CD4-positive, alpha-beta T cell treated with Interleukin-4 for 1 hour (primary cell): ENCODE measurements at places on chromosomes 16 and 17.

DNA sequence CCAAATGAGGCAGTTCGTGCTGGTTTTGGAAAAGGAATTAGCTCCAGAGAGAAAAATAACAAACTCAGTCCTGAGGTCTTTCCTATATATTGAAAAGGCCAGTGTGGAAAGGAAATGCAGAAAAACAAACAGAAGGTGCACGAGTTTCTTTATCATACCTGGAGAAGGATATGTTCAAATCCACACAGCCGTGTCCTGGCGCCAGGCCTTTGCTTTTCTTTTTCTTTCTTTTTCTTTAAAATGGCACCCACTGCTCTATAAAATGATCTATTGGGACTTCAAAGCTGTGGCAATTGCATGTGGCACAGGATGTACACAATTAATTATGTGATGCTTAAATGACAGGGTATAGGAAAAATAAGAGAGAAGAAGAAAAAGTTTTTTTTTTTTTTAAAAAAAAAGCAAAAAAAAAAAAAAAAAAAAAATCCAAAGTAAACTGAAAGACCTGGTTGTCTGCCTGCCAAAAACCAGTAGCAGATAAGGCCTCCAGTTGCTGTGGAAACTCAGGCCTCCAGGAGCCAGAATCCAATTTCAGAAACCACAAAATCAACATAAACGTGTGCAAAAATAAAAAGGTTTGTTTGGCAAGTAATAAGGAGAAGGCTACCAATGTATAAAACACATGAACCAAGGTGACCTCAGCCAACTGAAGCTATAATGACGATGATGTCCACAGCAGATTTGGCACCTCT, 957.6 kb upstream of the SOX9 start:
- no peak for DNase-seq

- no peak for DNase-seq
These were observed 84.6 kb downstream of the NT5M start for GRCh38 chr17:17387498-17388362.

- no peak for DNase-seq
These were observed 841 bp upstream of the IGFALS start for GRCh38 chr16:1794221-1794871.

GRCh38 chr16:89974870-89975269, 26.3 kb downstream of the DEF8 start:
- DNase-seq: no peak

GRCh38 chr16:34648-34987, 18.8 kb downstream of the POLR3K start:
- DNase-seq: no peak

DNA sequence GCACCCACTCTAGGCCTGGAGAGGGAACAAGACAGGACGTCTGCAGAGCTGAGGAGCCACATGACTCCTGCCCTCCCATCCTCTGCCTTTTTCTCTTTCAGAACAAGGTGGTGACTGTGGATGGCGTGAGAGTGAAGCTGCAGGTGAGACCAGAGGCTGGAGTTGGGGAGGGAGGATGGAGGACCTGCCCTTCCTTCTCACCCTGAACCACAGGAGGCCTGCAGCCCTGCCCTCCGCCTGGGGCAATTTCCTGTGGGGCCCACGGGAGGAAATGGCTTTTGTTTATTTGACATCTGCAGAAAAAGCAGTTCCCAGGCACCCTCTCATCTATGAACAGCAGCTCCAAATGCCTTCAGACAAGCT, 5.1 kb downstream of the RAB37 start:
- peak; percentile 66 for DNase-seq

- no peak for DNase-seq
These were observed 112.4 kb downstream of the IRX3 start for GRCh38 chr16:54174201-54174600.

GRCh38 chr16:82716361-82716855, 89.6 kb downstream of the CDH13 start:
- no peak for DNase-seq

GRCh38 chr17:2897605-2898004, 101.4 kb downstream of the RAP1GAP2 start:
- DNase-seq: no peak

DNA sequence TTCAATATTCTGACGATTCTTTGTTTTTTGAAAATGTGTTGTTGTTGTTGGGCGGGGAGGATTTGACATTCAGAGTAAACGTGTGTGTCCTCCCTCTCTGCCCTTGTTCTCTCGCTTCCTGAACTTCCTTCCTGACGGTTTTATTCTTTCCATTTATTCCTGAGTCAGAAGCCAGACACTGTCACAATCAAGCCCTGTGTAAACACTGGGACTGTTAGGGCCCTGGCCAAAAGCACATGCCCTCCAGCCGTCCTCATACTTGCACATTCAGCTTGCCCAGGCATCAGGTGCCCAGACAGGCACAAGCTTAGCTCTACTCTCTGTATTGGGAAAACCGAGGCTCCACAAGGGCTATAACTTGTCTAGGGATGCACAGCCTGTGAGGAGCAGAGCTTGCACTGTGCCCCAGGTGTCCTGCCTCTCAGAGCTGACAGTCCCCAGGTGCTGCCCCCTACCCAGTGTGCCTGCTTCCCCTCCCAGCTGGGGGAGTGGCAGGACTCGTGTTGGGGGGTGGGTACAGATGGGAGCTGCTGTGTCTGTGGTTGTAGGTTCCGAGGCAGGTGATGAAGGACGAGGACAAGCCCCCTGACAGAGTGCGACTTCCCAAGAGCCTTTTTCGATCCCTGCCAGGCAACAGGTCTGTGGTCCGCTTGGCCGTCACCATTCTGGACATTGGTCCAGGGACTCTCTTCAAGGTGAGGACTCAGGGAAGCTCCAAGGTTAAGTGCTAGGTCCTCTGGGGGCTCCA, 9.7 kb downstream of the ADGRG3 start:
- DNase-seq: no peak

DNA sequence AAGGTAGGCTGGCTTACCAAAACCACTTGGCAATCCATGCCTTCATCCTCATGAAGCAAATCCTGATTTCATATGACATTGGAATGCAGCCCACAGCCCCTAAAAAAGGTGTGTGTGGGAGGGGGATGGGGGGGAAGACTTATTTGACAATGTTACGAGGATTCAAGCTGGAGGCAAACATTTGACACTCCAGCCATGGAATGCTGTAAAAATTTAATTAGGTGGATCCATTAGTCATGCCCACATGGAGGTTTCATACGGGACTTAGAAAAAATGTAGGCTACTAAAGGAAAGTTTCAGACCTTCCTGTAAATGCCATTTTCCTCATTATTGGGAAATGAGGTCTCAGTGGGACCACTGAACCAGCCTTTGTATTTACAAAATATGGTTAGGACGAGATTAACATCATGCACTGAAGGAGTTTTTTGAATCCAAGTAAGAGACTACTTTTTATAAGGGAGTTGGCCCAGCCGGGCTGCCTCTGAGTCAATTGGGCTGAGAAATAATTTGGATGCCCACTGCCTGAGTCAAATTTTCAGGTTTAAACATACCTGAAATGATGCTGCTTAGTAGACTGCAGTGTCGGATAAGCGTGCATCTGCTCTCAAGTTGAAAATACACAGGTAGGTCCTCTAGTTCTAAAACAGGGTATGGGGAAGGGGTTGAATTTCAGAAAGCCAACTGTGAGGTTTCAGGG, 44.6 kb upstream of the MAF start:
- no peak for DNase-seq

- no peak for DNase-seq
These were observed 30.7 kb upstream of the CDH5 start for GRCh38 chr16:66335704-66336329.
